Stromal cell of bone marrow (primary cell): ENCODE measurements at places on chromosomes 6 and 20.

DNA sequence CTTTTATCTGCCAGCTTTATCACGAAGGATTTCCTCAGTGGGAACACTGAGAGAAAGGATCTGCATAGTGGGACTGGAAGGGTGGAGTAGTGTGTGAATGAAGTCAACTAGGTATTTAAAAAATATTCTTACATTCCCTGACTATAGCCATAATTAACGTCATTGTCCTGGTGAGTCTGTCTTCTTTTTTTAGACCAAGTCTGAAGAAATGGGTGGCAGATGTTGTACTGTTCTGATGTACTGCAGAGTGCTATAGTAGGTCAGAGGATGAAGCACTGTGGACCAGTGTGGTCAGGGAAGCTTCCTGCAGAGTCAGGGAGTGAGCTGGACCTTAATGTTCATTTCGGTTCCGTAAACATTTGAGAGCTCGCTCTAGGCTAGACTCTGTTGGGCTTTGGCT is 11.9 kb downstream of the TULP4 start:
- DNase-seq, result no peak

DNA sequence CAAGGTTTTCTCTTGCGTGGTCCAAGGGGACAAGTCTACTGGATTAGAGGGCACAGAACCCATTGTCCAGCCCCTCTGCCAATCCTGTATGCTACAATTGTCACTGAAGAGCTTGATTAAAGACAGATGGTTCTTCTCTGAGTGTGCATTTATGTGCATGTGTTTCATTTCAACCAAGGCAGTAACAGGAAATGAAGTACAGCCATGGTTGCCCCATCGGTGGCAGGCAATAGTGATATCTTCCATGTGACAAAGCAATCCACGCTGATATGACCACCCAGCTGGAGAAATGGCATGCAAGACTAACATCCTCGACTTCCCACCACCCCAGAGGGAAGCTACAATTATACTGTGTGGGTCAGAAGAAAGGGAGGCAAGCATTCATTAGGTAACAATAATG is 85.5 kb downstream of the UNC5CL start:
- no peak for DNase-seq

- DNase-seq, result no peak
These were observed 1420.0 kb upstream of the EYS start for GRCh38 chr6:67127041-67127440.

DNA sequence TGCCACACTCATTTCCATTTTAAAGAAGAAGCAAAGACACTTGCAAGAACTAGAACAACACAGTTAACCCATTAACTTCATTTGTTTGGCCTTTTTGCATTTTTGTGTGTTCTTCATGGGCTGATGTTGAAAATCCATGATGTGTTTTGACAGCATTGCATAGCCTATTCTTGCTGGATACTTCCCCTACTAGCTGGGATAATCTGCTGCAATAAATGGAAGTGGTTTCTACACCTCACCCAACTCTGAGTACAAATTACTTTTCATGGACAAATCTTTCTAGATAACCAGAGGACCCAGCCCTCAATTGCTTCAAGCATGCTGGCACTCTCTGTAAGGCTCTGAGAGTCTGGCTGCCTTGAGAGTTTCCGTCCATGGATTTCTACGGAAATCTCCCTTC is 26.5 kb downstream of the CST9L start:
- no peak for DNase-seq

DNA sequence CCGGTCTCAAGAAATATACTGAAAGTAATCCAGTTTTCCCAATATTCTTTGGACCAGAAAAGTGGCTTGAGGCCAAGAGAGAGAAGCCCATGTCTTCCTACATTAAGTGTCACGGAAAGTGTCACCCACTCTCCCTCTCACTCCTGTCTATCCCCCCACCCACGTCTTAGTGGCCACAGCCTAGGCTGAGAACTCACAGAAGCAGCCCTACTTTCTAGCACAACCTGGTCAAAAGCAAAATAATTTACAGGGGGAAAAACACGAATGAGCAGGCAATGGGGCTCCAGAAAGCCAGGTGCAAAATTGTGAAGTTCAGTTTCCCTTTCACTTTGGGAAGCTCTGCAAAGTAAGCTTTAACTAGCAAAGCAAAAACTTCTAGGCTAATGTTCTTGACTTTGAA is 118.0 kb downstream of the OPRM1 start:
- no peak for DNase-seq

DNA sequence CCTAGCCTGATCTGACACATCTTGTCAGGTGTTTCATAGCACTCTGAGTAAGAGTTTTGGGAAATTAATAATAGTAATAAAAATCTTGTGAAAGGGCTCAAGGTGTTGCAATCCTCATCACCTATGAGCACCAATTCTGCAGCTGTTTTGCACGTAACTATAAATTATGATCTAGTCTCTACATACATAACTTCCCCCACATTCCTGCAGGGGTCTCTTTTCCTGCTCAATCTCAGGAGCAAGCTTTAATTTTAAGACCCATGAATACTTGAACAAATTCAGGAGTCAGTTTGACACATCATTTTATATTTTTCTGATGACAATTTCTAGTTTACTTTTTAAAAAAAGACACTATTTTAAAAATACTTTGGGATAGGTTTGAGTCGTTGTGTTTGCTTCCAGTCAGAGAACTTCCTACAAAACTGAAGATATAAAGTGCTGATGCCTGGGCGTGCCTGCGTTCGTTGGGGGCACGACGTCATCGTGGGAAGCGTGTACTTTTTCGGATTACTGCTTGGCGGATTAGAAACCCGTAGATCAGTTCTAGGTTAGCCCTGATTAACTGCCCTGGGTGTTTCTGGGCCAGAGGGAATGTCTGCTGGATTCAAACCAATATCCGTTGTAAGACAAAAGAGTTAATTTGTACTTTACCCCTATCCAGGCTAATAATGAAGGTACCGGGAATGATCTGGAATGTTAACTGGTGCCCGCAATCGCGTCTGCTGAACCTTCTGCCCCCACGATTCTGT is 1.0 kb upstream of the E2F3 start:
- no peak for DNase-seq

- DNase-seq, result peak; percentile 48
These were observed 28.5 kb upstream of the KIF6 start for GRCh38 chr6:39753725-39754045.

DNA sequence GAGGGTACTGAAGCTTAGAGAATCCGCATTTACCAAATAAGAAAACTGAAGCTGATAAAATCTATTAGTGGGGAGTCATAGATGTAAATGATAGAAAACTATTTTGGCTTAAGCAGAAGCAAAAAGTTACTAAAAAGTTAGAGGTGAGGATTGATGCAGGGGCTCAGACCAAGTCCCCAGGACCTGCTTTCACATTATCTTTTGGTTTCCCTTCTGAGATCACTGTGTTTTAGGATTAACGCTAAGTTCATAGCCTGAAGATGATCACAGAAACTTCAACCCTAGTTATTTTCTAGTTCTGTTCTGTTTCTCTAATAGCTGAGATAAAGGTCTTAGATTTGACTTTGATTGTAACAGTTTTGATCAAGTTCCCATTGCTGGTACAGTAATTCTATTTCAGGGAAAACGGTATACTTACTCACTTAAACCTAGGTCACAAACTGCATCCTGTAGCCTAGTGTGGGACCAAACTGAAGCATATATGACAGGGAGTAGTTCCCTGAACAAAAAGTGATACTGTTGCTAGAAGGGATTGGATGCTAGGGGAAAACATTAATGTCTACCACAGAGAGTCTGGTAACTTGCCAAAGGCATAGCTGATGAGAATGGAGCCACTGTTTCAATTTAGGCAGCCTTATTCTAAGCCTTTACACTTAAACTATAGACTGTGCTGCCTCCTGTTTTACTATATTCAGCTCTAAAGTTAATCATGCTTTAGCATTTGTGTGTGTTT is 13.1 kb downstream of the CYB5R4 start:
- no peak for DNase-seq

DNA sequence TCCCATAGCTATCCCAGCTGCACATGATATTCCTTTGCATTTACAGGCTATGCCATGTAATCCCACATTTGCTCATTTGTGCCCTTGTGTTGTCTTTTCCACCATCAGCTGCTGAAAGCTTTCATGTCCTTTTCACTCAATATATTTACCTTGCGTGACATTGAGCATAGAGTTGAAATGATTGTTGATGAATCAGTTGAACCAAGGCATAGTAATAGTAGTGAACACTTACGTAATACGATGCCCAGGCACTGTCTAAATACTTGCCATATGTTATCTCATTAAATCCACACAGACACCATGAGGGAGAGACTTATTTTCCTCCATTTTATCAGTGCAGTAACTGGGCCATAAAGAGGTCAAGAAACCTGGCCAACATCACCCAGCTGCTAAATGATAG is 13.1 kb downstream of the RNF8 start:
- DNase-seq, result no peak

- DNase-seq, result peak; percentile 9
These were observed 50.2 kb downstream of the GFRA4 start for GRCh38 chr20:3612795-3613572.

DNA sequence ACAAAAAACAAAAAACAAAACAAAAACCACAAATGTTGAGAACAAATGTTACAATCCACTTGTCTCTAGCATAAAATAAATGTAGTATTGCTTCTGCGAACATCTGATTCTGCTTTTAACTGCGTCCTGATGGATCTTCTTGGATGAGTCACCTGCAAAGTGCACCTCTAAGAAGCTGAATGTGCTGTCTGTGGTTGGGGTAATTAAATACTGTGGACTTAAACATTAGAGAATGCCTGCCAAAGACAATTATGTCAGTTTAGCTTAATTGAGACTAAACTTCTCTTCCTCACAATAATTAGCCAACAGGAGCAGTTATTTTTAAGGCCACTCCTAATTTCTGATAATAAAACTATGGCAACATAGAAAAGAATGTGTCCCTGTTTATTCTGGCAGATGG is 253.4 kb downstream of the PHACTR1 start:
- DNase-seq, result no peak

DNA sequence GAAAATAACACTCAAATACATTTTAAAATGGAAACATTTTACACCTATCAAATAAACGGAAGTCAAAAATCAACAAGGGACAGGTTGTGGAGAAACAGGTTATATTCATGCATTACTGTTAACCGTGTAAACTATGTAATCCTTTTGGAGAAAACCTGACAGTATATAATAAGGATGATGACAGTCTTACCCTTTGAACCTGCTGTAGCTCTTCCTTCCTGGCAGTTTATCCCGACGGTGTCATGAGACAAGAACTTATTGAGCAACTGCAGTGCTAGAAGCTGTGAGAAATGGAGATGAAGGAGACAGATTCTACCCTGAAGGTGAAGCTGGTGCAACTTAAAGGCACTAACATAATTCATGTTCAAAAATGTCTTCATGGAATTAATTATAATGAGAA is 76.7 kb downstream of the PLEKHG1 start:
- DNase-seq, result no peak

GRCh38 chr6:170444811-170445211 is 108.3 kb downstream of the PSMB1 start:
- no peak for DNase-seq

DNA sequence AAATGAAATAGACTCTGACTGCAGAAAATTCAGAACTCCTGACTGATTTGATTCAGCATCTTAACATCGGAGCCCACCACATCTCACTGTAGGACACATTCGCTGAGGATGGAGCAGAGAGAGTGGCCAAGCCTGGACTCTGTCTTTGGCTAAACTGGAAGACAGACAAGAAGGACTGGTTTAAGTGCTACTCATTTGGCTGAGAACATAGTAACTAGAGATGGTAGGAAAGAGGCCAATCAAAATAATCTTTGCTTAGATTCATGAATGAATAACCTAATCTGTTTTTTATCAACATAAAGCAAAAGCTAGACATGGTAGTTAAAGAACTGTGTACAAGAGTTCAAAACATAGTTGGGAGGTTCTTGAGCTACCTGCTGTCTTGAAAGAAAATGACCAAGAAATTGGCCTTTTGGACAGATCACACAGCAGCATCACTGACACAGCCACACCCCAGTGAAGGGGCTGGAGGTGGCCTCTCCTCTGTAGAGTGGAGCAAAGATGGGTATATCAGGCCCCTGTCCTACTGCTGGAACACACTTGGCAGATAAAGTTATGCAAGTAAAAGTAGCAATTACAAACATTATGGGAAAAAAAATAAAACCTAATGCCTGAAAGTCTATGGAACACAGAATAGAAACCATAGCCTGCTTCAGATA is 87.1 kb upstream of the NT5E start:
- DNase-seq, result peak; percentile 71

GRCh38 chr6:2999618-3000557 is at the start of gene NQO2:
Gene NQO2 (plus strand): TSS chr6:2999894. CDS start chr6:3006553, 6,659 bp downstream.
- DNase-seq, result peak; percentile 59

- no peak for DNase-seq
These were observed 424.2 kb downstream of the FOXA2 start for GRCh38 chr20:22160101-22160652.

DNA sequence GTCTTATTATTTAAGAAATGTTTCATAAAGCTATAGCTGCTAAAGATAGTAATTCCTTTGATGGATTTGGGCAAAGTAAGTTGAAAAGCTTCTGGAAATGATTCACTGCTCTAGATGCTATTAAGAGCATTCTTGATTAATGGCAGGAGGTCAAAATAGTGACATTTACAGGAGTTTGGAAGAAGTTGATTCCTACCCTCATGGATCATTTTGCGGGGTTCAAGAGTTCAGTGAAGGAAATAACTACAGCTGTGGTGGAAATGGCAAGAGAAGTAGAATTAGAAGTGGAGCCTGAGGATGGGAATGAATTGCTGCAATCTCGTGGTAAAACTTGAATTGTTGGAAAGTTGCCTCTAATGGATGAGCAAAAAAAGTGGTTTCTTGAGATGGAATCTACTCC is 316.1 kb downstream of the UTRN start:
- no peak for DNase-seq

DNA sequence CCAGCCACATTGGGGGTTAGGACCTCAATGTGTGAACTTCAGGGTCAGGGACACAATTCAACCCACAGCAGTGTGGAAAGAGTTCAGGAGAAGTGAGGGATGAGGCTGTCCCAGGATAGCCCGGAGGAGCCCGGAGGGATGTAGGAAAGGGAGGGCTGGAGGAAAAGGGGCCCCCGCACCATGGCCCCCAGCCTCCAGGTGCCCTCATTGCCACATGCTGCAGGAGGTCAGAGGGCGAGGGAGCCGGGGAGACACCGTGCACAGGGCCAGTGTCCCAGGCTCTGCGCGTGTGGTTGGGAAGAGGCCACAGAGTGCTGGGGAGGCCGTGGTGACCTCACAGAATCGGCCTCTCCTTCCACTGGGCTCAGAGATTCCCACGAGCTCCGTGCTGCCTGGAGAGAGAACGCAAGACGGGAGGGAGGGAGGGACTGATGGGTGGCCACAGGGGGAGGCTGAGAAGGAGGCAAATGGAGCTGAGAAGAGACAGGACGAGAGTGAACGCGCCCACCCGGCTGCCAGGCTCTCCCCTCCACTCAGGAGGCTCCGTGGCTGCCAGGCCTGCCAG is 215.1 kb downstream of the DLL1 start:
- DNase-seq, result no peak

DNA sequence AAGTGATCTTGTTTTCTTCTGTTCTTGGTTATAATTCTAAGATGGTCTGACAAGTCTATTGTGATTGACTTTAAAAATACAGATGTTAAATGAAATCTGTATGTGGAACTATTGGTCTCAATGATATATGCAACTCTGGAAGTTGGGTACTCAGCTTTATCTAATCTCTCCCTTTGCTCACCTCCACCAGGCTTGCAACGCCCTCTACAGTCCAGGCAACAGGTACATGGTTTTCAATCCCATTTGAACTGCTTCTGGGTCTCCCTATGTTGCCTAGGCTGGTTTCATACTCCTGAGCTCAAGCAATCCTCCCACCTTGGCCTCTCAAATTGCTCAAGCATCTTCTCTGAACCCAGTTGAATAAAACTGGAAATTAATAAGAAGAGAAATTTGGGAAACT is 25.6 kb upstream of the HLA-DQB1 start:
- no peak for DNase-seq

GRCh38 chr20:48002517-48002970 is 217.3 kb upstream of the SULF2 start:
- DNase-seq, result no peak

- DNase-seq, result peak; percentile 67
These were observed 113.1 kb downstream of the FYN start for GRCh38 chr6:111759836-111760785.
